Upper lobe of right lung (tissue), 1 donor: ENCODE measurements at places on chromosomes 7 and 10. TPM values are rescaled to one million over a fixed set of nuclear protein-coding genes. Genes with fewer than 3 reads are reported as not detected.

DNA sequence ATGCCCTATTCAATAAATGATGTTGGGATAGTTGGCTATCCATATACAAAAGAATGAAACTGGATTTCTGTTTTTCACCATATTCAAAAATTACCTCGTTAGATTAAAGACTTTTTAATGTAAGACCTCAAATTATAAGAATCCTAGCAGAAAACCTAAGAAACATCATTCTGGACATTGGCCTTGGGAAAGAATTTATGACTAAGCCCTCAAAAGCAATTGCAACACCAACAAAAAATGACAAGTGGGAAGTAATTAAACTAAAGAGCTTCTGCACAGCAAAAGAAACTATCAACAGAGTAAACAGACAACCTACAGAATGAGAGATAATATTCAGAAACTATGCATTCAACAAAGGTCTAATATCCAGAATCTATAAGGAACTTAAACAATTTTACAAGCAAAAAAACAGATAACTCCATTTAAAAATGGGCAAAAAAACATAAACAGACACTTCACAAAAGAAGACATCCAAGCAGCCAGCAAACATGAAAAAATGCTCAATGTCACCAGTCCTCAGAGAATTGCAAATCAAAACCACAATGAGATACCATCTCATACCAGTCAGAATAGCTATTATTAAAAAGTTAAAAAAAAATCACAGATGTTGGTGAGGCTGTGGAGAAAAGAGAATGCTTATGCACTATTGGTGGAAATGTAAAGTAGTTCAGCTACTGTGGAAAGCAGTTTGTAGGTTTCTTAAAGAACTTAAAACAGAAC lies 309.8 kb downstream of the AHR start:
- no peak for DNase-seq

- no peak for DNase-seq
Measured at GRCh38 chr10:128125416-128125943, 743 bp downstream of the MKI67 start.

DNA sequence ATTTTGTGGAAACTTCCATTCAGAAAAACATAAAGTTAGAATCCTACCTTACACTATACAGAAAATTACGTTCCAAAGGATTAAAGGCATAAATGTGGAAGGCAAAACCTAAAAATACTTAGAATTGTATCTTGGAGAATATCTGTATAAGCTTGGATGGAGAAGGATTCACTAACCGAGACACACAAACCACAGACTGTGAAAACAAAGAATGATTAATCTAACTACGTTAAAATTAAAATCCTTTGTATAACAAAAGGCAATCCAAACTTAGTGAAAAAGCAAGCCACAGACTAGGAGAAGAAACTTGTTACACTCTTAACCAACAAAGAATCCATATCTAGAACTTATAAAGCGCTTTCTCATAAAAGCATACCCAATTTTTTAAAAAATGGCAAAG lies 678.8 kb downstream of the INHBA start:
- no peak for DNase-seq

WNT8B gene
- not detected for total RNA-seq
